Hepatocyte (in vitro differentiated cells): ENCODE measurements at places on chromosomes 13 and 19. TPM values are rescaled to one million over a fixed set of nuclear protein-coding genes. Genes with fewer than 3 reads are reported as not detected.

DNA sequence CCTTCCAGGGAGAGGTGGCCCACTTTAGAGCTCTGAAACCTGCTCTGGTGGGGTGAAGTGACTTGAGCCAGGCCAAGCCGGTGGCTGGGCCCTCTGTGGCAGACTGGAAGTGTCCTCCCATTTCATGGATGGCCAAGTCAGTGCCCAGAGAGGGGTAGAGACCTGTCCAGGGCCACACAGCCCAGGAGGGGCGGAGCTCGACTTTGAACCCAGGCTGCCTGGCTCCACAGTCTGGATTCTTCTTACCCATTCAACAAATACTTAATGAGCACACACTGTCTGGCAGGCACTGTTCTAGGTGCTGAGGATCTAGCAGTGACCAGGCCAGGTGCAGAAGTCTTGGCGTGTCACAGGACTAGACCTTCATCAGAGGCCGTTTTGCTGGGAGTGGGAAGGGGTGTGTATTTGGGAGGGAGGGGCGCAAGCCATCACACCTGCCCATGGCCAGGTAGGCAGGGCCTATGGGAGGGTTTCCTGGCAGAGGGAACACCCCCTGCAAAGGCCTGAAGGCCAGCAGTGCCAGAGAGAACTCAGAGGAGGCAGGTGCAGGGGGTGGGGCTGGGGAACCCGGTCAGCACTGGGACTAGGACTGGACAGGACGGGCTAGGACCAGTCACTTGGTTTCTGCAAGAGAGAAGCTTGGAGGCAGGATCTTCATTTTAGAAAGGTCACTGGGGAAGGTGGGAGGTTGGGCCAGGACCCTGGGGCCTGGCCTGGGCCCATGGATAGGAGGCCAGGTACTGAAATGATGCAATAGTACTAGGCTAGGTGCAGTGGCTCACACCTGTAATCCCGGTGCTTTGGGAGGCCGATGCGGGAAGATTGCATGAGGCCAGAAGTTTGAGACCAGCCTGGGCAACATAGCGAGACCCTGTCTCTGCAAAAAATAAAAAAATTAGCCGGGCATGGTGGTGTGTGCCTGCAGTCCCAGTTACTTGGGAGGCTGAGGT lies 31.8 kb downstream of the DNM2 start:
- DNase-seq, result no peak

DNA sequence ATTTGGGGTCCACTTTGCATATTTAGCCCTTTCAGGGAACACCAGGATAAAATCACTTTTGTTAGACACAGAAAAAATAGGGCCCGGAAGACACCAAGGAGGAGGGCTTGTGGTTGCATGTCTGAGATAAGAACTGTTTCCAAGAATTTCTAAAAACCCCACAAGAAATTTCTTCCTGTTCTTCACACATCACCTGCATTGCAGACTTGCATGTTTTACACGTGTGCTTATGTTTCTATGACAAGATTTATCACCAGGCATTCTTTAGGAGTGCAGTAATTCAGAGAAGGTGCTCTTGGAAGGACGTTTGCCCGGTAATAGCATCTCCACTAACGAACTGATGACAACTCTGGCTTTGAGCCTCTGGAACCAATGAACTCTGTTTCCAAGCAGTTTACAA lies 7.1 kb upstream of the ACTL9 start:
- no peak for DNase-seq

DNA sequence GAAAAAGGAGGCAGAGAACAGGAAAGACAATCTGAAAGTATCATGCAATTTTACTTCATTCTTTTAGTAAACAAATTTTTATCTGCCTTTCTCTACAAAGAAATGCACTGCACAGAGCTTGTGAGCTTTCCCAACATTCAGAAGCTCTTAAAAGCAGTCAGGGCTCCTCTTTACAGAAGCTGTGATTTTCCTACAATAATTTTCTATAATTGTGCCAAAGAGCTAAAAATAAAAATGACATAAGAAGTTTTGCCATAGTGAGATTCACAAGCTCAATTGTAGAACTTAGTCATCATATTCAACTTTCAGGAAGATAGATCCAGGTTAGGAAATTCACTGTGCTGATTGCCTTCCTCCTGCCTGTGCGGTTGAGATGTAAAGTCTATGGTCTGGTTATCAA lies 341.4 kb downstream of the PCDH9 start:
- no peak for DNase-seq

DNA sequence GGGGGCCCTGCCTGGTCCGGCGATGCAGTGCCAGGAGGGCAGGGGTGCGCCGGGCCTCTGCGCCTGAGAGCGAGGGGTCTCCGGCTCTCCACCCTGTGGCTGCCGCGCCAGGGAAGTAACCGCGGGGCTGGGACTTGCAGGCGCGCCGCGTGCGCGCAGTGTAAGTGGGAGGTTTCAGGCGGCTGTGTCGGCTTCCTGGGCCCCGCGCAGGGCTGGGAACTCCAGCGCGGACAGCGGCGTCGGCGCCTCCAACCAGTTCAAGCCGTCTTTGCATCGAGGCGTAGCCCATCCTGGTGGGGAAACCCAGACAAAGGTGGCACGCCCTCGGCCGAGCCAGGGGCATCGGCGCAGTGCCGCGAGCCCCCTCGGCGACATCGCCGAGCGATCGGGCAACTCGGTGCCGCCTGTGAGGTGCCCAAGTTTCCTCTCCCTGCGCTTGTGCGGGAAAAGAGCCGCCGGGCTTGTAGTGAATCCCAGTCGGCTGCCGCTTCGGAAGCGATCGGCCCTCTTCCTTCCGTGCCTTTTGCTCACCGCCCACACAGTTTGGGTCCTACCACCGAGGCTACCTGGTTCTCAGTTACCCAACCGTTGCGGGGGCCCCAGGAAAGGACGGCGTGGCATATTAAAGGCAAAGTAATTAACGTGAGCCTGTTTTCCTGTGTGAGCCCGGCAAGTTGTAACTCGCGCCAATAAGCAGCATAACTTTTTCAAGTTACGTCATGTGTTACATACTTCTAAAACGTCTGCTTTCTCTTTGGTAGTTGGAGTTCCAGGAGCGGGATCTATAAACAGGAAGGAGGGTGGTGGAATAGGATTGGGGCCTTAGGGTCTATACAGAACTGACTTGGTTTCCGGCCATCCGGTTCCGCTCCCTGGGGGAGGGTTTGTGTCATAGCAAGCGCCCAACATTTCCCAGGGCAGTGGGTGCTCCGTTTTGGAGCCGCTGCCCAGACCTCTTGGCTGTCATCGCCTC lies 1.2 kb downstream of the LRCH1 start:
- DNase-seq, result peak; percentile 83

GRCh38 chr19:37594982-37595382 lies 306 bp downstream of the ZNF540 start:
- peak; percentile 68 for DNase-seq

The FGF9 gene
- total RNA-seq, result 1.7 and 2.0 TPM in 2 replicates

DNA sequence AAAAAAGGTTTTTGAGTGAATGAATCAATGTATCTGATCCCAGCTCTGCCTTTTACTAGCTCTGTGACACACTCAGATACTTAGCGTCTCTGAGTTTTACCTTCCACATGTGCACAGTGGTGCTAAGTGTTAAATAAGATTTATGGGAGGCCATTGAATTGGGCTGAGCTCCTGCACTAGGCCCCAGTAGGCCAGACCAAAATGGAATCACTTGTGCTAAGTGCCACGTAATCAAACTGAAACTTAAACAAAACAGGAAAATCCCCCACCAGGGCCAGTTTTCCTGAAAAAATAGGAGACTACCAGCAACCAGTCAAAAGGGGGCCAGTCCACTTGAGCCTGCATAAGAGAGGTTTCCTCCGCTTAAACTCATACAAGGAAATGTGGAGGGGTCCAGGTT lies 40.9 kb downstream of the GJA3 start:
- DNase-seq, result no peak

DNA sequence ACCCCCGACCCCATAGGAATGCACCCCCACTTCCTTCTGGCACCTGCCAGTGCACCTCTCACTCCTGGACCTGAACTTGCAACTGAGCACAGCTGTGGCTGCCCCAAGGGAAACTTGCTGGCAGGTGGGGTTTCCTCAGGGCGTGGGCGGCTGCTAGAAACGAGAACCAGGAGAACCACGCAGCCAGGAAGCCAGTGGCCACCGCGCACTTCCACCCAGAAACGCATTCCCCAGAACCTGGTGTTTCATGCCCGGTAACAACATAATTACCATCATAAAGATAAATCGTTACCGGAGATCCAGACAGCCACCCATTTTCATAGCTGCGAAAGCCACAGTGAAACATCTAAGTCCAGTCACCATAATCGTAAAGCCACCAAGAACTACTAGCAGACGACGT lies 75.2 kb upstream of the C13orf46 start:
- no peak for DNase-seq

DNA sequence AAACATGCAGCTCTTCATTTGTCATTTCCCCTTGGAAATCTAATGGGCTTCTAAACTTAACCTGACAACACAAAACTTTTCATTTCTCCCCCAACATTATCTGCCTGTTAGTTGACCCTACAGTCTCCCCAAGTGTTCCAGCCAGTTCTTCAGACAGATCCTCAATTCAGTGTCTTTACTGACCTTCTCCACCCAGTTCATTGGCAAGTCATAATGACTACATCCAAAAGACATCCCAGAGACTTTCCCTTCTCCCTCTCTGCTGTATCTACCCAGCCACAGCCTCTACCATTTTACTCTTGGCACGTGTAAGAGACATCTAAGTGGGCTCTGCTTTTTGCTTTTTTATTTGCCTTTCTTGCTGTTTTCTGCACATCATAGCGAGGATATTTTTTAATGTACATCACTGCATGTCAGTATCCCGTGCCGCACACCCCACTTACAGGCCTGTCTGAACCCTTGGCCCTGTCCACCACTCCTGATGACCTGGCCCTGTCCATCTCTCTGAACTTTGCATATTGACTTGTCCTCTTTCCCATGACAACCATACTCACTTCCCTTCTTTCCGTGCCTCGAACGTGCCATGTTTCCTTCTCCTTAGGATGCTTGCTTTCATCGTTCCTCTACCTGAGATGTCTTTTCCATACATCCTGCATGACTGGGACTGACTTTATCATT lies 391.9 kb downstream of the IRS2 start:
- DNase-seq, result no peak

The ZNF560 gene
- total RNA-seq, result not detected in 2 replicates

The OSCAR gene
- total RNA-seq, result 0.48 TPM in 1 of 2 replicates, not detected in the other

DNA sequence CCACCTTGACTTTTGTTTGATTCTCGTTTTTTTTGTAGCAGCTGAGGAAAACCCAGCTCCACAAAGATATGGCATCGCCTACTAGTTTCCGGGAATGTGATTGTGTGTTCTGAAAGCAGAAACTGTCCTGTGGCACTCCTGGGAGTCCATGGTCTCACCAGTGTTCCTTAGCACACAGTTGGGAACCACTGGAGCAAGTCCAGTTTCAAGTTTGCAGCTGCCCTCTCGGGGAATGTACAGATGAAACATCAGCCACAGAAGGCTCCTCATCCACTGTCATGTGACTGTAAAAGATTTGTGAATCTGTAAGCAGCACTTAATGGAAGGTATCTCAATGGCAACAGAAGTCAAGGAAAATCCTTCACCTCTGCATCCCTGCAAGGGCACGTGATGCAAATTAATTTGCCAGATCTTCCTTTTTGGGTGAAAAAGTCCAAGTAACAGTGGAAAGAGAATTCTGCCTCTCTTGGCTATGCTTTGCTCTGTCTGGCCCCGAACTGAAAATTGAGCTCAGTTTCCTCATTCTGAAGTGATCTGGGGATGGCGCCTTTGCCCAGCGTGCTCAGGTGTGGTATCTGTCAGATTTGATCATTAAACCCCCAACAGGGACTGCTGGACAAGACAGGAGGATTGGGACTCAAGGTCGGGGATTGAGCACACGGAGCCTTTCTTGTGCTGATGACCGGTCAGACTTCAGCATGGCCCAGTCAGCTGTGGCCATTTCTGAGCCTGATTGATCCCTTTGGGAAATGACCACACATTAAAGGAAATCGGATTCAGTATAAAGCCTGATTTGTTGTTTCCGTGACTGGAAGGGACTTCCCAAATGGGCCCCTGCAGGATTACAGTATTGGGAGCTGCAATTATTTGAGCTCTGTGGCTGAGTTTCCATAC lies 58.8 kb downstream of the ING1 start:
- no peak for DNase-seq

DNA sequence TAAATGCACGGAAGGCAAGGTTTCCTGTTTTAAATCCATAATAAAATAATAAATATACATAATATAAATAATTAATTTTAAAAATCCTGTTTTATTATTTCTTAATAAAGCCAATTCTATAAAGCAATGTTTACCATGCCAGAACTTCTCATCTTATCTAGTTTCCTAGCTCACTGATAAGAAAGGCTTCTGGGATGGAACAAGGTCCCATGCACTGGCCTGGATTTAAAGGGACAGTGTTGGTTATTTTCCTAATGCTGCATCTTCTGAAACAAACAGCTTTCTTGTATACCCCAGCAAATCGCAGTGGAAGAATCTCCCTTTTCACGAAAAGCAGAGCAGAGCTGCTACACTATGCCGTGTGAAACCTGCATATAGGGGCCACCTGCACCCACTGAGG lies 68.8 kb downstream of the LNX2 start:
- peak; percentile 17 for DNase-seq

GRCh38 chr13:99221567-99222239 lies 21.0 kb downstream of the UBAC2 start:
- no peak for DNase-seq

DNA sequence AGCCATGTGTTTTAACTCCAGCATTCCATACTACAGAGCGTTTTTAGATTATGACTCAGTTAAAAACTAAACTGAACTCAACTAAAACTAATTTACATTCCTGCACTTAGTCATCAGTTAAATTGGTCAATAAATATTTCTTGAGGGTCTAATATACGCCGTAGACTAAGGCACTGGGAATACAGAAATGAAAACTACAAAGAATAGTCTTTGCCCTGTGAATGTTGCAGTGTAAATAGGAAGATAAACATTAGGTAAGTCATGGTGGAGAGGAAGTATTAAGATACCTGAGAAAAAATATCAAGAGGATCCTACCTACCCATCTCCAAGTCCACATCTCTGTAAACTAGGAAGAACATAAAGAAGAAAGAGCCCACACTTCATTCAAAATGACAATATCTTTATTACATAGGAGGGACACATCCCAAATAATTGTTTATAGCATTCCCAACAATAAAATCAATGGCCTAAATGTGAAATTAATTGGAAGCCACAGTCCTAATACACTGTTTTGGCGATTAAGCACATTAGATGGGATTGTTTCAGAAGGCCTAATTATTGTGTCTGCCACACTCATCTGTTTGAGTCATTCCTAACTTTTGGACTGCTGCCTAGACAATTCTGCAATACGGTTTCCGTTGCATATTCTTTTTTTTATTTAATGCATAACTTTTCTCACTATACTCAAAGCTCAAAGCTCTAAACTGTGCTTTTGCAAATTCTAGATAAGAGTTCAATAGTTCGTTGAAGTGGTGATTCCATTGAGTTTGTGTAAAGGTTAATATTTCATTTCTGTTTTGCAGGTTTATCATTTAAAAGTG lies 52.9 kb downstream of the MBNL2 start:
- DNase-seq, result peak; percentile 41

DNA sequence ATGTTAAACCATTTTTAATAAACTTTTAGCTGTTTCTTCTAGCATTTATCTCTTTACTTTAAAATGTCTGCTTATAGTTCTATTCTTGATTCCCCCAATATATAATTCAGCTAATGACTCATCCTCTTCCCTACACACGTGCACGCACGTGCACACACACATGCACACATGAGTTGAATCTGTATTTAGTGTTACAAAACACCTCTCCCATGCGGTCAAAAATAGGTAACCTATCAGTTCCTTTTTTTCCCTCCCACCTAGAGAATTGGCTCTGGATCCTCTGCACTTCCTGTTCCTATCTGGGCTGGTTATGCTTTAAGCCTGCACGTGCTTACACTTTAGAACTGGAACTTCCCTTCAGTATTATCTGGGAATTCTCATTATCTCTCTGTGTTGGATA lies 144.1 kb downstream of the PAN3 start:
- DNase-seq, result no peak
